Activated CD8-positive, alpha-beta T cell treated with anti-CD3 and anti-CD28 coated beads for 36 hours (primary cell): ENCODE measurements at places on chromosomes 2 and 18. TPM values are rescaled to one million over a fixed set of nuclear protein-coding genes. Genes with fewer than 3 reads are reported as not detected.

The PMS1 gene
- total RNA-seq = 44.3 TPM

The AMER3 gene
- total RNA-seq = not detected

The CWC22 gene
- 23.4 TPM for total RNA-seq

GRCh38 chr18:31835528-31836133 is 75.0 kb upstream of the SLC25A52 start:
- no peaks in the 10 kb centered on the region for H3K4me1 ChIP-seq
- no peak overlapping the region for H3K27ac ChIP-seq

- peaks cover 6% of the 10 kb centered on the region for H3K36me3 ChIP-seq
- H3K27ac ChIP-seq = no peak overlapping the region
- H3K4me1 ChIP-seq = no peaks in the 10 kb centered on the region
- no peak overlapping the region for H3K4me3 ChIP-seq
- DNase-seq = no peak
- no peaks in the 10 kb centered on the region for H3K27me3 ChIP-seq
Observed at GRCh38 chr2:160820691-160821090, 327.1 kb upstream of the RBMS1 start.

DNA sequence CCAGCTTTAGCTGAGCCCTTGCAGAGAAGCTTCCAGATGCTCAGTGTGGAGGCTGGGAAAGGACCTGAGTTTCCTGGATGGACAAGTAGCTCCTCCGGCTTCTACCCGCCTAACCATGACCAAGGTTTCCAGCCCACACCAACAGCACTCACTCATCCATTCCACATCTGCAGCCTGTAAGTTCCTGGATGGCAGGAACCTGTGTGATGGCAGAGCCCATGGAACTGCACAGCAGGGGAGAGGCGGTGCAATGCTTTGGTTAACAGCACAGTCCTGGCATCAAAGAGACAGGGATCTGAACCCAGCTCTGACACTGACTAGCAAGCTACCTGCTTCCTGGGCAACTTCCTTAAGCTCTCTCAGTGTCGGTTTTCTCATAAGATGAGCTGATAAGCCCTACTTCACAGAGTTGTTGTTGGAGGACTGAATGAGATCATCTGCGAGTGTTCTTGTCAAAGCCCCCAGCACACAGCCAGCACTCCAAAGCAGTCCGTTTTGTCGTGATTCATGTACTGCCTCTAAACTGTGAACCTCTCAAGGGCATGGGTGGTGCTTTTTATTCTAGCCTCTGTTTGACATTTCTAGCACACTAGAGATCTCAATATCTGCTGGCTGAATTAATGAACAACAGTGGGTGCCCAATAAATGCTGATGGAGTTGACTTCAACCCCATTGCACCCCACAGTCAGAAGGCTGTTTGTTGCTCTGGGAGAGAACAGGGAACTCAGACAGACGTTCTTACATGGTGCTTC is 41.6 kb upstream of the OTOF start:
- peak; percentile 12 for DNase-seq
- H3K27me3 ChIP-seq = no peaks in the 10 kb centered on the region
- peaks cover 14% of the 10 kb centered on the region for H3K4me1 ChIP-seq
- H3K27ac ChIP-seq = no peak overlapping the region

DNA sequence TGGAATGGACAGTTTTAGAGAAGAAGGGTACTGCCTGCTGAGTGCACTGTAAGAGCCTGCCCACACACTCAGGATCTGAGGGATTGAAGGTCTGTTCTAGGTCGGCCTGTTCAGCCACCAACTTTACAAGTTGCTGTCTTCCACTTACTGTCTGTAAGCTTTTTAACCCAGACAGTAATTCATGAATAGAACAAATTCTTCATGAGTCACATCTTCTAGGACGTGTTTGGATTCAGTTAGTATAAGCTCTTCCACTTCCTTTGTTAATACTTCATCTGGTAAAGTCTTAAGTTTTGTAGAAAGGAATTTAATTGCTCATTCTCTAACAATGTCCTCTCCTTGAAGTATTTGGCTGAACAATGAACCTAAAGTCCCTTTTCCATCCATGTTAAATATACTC is 74.6 kb downstream of the PDE11A start:
- H3K36me3 ChIP-seq = no peaks in the 10 kb centered on the region
- no peak for DNase-seq
- no peaks in the 10 kb centered on the region for H3K4me1 ChIP-seq
- H3K4me3 ChIP-seq = no peak overlapping the region
- peaks cover 4% of the 10 kb centered on the region for H3K27me3 ChIP-seq
- no peak overlapping the region for H3K27ac ChIP-seq

The NTSR2 gene
- not detected for total RNA-seq

The TUBA4B gene
- not detected for total RNA-seq

GRCh38 chr2:102187496-102188150 is 800 bp downstream of the IL1RL2 start:
- H3K4me1 ChIP-seq = peaks cover 14% of the 10 kb centered on the region
- peak overlapping the region; percentile 68 for H3K4me3 ChIP-seq
- H3K27me3 ChIP-seq = peaks cover 13% of the 10 kb centered on the region
- DNase-seq = peak; percentile 54
- H3K27ac ChIP-seq = peak overlapping the region; percentile 71
- H3K36me3 ChIP-seq = peaks cover 4% of the 10 kb centered on the region

- no peaks in the 10 kb centered on the region for H3K36me3 ChIP-seq
- H3K27me3 ChIP-seq = peaks cover 6% of the 10 kb centered on the region
- no peak overlapping the region for H3K4me3 ChIP-seq
- DNase-seq = no peak
- H3K27ac ChIP-seq = no peak overlapping the region
Observed at GRCh38 chr18:51300912-51301311, 103.4 kb upstream of the MEX3C start.

The COPS9 gene
- total RNA-seq = 120 TPM

DNA sequence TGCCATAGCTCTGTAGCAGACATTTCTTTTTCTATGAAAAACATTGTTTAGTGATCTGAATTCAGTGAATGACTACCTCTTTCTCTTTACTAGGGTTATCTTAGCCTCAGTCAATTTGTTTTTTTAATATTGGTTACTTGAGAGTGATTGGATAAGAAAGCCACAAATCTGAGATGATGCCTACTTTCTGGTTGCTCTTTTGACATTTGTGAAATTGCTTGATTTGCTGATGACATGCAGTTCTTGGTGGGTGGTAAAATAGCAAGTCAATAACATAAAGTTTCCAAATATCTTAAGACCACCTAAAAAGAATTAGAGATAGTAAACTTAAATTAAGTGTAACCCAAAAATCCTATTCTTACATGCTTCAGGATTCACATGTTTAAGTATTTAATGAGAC is 199.5 kb upstream of the STON1 start:
- peaks cover 15% of the 10 kb centered on the region for H3K36me3 ChIP-seq
- no peak overlapping the region for H3K4me3 ChIP-seq
- no peak for DNase-seq
- peaks cover 60% of the 10 kb centered on the region for H3K4me1 ChIP-seq

DNA sequence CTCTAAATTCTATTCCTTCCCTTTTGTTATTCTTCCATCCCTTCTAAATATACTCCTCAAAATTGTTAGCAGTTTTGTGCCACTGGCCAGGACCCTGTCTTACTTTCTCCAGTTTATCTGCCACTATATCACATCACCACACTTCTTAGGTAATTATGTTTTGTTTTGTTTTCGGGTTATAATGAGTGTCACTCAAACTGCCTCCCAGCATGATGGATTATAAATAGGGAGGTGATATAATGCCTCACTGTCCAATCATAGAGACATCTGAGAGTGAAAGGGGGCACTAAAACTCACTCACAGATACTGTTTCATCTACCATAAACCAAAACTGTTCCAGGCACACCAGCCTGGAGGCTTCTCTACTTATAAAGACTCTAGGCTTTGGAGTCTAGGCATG is 3.5 kb downstream of the RSAD2 start:
- H3K4me3 ChIP-seq = no peak overlapping the region
- no peak for DNase-seq
- no peaks in the 10 kb centered on the region for H3K36me3 ChIP-seq
- peaks cover 45% of the 10 kb centered on the region for H3K4me1 ChIP-seq
- no peaks in the 10 kb centered on the region for H3K27me3 ChIP-seq

- H3K27me3 ChIP-seq = no peaks in the 10 kb centered on the region
- DNase-seq = no peak
- H3K4me1 ChIP-seq = peaks cover 13% of the 10 kb centered on the region
- no peak overlapping the region for H3K27ac ChIP-seq
Observed at GRCh38 chr2:169871994-169872393, 44.7 kb downstream of the UBR3 start.
